GM12865 (cell line): ENCODE measurements at places on chromosomes 16 and 17.

DNA sequence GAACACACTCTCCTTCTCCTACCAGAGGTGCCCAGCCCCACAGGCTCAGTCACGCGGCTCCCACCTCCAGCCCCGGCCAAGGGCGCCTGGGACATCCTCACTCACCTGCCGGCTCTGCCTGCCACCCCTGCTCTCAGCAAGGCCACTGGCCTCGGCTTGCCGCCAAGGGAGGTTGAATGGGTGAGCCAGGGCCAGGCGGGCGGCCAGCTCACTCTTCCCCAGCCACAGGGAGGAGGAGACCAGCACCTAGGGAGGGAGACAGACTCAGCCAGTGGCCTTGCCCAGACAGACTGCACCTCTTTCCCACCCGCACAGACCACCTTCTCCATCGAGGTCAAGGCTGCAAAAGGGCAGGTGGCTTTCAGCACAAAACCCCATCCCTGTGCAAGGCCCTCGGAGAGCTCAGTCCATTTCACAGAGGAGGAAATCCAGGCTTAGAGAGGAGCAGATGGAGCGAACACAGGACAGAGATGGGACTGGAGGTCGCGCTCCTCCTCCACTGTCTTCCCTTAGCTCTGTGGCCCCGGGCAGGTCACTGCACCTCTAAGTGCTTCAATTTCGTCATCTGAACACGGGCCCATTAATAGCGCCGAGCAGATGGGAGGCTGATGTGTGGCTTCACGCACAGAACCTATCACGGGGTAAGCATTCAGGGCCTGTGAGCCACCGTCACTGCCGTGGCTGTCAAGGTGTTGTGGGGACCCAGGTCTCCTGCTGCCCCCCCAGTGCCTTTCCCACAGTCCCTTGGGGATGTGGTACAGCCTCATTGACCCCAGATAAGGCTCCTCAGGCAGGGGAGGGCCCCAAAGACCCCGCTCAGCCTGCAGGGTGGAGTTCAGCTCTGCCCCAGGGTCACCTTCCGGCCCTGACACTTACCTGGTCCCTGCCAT, 56.1 kb downstream of the RMI2 start:
- no peak for DNase-seq

- no peak for DNase-seq
Measured at GRCh38 chr16:74281300-74281699, 15.3 kb upstream of the PSMD7 start.

GRCh38 chr16:27413956-27414355, 12.0 kb downstream of the IL21R start:
- no peak for DNase-seq

DNA sequence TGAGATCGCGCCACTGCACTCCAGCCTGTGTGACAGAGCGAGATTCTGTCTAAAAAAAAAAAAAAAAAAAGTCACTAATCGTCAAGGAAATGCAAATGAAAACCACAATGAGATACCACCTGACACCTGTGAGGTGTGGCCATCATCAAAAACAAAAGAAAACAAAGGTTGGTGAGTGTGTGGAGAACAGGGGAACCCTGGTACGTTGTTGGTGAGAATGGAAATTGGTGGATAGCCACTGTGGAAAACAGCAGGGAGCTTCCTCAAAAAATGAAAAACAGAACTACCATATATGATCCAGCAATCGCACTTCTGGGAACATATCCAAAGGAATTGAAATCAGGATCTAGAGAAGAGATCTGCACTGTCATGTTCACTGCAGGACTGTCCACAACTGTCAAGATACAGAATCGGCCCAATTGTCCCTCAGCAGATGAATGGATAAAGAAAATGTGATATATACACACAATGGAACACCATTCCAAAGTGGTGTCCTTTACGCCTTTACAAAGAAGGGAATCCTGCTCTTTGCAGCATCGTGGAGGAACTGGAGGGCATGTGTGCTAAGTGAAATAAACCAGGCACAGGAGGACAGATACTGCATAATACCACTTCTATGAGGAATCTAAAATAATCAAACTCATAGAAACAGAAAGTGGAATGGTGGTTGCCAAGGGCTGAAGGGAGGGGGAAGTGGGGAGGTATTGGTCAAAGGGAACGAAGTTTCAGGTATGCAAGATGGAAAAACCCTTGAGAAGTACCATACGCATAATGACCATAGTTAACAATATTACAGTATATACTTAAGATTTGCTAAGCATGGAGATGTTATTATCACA, 63.5 kb upstream of the PLCG2 start:
- peak; percentile 84 for DNase-seq

DNA sequence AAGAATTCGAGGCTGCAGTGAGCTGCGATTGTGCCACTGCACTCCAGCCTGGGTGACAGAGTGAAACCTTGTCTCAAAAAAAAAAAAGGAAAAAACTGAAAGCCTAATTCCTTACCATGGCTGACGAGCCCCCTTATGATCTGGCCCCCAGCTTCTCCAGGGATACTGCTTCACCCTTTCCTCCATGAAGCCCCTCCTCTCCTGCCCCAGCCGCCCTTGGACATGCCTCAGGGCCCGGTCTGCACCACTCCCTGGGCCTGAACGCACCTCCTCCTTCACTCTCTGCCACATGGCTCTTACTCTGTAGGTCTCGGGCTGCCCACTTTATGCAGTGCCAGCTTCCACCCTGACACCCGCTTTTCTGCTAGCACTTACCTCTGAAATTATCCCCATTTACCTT, 65.3 kb downstream of the COG7 start:
- DNase-seq = no peak

GRCh38 chr17:13176436-13176835, 158.6 kb upstream of the ELAC2 start:
- DNase-seq = no peak

DNA sequence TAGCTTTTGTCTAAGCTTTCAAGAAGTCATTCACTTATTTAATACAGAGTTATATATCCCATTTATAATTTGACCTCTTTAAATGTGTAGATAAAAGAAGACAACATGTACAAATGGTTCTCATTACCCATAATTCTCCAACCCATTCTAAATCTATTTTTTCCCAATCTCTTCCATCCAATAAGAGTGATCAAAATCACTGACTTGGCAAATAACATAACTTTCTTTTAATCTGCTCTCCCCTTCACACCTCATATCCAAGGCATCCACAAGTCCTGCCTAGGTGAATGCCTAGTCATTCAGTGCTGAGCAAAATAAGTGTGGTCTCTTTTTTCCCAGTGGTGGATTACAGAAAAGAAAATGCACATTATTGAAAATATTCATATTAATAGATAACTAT, 1231.1 kb downstream of the CDH11 start:
- no peak for DNase-seq

GRCh38 chr16:57614536-57614935, 13.9 kb upstream of the ADGRG1 start:
- peak; percentile 38 for DNase-seq

DNA sequence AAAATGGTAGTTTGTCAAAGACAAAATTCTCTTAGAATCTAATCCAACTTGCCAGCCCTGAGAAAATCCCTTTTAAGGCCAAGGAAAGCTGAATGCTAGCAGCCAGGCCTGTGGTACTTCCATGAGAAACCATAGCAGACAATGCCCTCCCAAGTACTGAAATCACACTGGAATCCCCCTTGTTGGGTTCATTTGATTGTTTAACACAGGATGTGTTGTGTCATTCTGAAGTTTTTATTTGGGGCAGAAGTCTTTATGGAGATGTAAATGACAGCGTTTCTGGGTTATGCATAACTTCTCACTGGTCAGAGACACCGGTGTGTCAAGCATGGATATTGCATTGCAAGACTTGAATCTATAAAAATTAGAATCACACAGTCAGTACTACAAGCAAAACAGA, 6.0 kb upstream of the ARL2BP start:
- DNase-seq = peak; percentile 46

DNA sequence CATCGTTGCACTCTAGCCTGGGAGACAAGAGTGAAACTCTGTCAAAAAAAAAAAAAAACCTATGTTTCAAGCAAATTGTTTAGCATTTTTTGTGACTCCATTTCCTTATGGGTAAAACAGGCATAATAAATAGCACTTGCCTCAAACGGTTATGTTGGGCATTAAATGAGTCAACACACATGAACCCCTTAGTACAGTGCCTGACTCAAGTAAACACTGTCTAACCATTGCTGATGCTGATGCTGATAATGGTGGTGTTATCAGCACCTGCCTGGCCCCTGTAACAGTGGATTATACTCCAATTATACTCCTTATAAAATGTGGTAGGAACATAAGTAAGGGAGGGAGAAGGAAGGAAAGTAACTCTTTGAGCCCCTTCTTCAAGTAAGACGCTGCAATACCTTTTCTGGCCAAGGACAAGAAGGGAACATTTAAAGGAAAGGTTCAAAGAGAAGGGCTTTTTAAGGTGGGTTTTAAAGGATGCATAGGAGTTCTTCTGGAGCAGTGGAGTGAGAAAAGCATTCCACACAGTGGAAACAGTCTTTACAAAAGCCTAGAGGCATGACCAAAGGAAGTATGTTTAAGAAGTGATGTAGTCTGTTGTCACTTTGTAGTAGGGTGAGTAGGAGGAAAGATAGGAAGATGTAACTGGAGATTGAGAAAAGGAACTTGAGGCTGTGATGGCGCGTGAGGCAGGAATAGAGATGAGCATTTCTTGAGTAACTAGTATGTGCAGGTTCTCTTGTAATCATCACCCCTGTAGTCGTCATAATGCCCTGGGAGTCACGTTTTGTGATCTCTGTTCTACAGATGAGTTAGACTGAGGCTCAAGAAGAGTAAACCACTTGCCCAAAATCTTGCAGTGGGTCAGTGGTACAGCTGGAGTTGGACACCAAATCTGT, 4.3 kb downstream of the SCNN1B start:
- DNase-seq = no peak

DNA sequence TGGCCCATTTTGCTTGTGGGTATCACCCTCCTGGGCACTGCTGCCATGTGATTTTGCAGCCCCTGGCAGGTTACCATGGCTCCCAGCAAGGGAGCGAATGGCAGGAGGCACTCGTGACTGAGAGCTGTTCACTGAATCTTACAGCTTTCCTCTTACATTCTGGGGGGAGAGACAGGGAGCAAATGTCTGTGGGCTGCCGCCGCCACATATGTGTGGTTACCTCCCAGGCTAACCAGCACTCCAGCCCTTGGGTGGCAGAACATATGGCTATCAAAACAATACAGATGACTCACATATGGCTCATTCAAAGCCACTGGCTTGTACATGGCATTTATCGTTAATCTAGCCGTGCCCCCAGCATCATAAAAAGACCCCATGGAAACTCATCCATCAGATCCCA, 19.8 kb downstream of the GTF3C1 start:
- DNase-seq = no peak

- no peak for DNase-seq
Measured at GRCh38 chr16:88770461-88771293, 14.3 kb downstream of the PIEZO1 start.

- no peak for DNase-seq
Measured at GRCh38 chr17:27491713-27492190, 35.5 kb downstream of the KSR1 start.

GRCh38 chr16:35754391-35755369, 2295.3 kb downstream of the TP53TG3F start:
- no peak for DNase-seq

- DNase-seq = peak; percentile 76
Measured at GRCh38 chr16:20901436-20902112, 1.0 kb downstream of the LYRM1 start.

GRCh38 chr17:42017866-42018200, 594 bp upstream of the DNAJC7 start:
- DNase-seq = no peak

DNA sequence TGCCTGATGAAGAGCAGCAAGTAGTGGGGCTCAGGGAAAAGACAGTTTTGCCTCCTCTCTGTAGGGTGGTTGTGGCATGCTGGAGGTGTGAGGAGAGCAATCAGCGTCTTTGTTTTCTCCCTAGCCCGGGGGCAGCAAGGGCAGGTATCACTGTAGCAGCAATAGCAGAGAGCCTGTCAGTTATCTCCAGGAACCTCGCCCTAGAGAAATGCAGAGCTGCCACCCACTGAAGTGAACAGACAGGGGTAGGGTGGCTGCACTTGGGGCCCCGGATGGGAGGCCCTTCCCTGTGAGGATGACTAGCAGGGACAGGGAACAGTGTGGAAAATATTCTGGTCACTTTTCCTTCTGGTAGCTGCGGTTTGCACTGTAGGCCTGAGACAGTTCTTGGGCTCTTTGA, 886.5 kb downstream of the CDH8 start:
- DNase-seq = no peak

GRCh38 chr17:30555942-30556341, 78.7 kb downstream of the GOSR1 start:
- no peak for DNase-seq

DNA sequence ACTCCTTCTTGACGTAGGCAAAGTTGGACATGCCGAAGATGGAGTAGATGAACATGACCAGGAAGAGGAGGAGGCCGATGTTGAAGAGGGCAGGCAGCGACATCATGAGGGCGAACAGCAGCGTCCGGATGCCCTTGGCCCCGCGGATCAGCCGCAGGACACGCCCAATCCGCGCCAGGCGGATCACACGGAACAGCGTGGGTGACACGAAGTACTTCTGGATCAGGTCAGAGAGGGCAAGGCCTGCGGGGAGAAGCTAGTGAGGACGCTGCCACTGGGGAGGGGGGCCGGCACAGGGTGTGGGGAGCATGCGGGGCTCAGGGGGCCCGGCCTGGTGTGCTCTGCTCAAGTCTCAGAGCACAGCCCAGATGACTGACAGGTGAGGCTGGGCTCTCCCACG, 9.6 kb upstream of the CD79B start:
- no peak for DNase-seq

GRCh38 chr16:2603165-2604015, 65.6 kb downstream of the PDPK1 start:
- peak; percentile 97 for DNase-seq

- no peak for DNase-seq
Measured at GRCh38 chr16:2715966-2716885, 3.8 kb downstream of the PRSS27 start.

GRCh38 chr17:75684924-75685323, 17.8 kb downstream of the SAP30BP start:
- DNase-seq = no peak

GRCh38 chr17:64058621-64059020, 38.2 kb upstream of the ICAM2 start:
- DNase-seq = no peak

DNA sequence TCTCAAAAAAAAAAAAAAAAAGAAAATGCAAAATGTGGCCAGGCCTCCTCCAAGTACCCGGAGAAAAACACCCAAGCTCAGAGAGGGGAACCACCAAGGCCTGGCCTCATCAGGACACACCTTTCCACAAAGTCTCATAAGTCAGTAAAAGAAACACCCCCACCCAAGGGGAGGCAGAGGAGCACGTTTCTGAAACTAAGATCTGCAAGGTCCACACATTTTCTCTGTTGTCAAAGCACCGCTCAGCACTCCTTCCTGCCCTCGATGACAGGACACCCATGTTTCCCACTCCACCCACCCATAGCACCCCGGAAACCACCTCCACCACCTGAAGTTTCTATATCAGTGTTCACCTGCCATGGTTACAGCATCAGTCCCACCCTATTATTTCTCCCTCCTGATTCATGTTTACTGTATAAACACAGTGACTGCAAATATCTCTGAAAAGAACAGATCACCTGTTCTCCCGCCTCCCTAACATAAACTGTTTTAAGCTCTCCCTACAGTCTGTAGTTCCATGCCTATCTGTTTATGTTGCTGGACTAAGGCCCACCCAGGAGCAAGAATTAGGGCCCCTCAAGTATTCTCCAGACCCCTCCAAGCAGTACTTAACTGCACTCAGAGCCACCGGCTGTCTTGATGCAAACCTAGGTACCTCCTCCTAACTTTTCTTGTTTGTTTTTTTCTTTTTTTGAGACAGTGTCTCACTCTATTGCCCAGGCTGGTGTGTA, 2.0 kb downstream of the CORO7 start:
- DNase-seq = peak; percentile 98

- peak; percentile 96 for DNase-seq
Measured at GRCh38 chr17:56960596-56961538, at the start of gene COIL. COIL (minus strand) TSS chr17:56961050; CDS start chr17:56961019, 31 bp downstream.
